ENCODE measurements at places on chromosomes 1 and 21. TPM values are rescaled to one million over a fixed set of nuclear protein-coding genes. Genes with fewer than 3 reads are reported as not detected.

Gene PRAMEF13
- total RNA-seq, result not detected

Gene GJA9
- total RNA-seq, result not detected

Gene DNAI4
- total RNA-seq, result 9.9 TPM

Gene LIN9
- 4.2 TPM for total RNA-seq

Gene TENT5C
- total RNA-seq, result 6.1 TPM

Gene MIB2
- total RNA-seq, result 58.7 TPM

Gene CPTP
- total RNA-seq, result 13.2 TPM

Gene FCRL1
- total RNA-seq, result not detected

Gene INKA2
- total RNA-seq, result 4.5 TPM

Gene RPS27
- 2,013 TPM for total RNA-seq

Gene TBCE
- 28.5 TPM for total RNA-seq

Gene SLFNL1
- total RNA-seq, result under 0.01 TPM

Gene GPN2
- 9.5 TPM for total RNA-seq

Gene AMPD1
- total RNA-seq, result not detected

Gene IL19
- 1.7 TPM for total RNA-seq

Gene ADAMTS1
- total RNA-seq, result 177 TPM

Gene ARHGEF11
- total RNA-seq, result 35.8 TPM

Gene TMCO2
- total RNA-seq, result not detected

Gene TSPEAR
- total RNA-seq, result not detected
